ENCODE measurements at places on chromosomes 12 and 14.
A peak's percentile ranks its signal among the peaks of the same experiment; 100 is the strongest.

- no peak for DNase-seq
Measured at GRCh38 chr12:111233786-111234185, 135.1 kb downstream of the PHETA1 start.

- no peak for DNase-seq
Measured at GRCh38 chr12:64997858-64998257, 123.2 kb downstream of the WIF1 start.

DNA sequence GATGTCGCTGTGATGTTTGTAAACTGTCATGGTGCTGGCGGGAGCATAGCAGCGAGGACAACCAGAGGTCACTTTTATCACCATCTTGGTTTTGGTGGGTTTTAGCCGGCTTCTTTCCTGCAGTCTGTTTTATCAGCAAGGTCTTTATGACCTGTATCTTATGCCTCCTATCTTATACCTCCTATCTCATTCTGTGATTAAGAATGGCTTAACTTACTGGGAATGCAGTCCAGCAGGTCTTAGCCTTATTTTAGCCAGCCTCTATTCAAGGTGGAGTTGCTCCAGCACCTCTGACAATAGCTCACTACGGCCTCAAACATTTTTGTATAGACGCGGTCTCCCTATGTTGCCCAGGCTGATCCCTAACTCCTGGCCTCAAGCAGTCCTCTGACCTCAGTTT is 53.7 kb downstream of the B4GALNT3 start:
- DNase-seq = no peak

DNA sequence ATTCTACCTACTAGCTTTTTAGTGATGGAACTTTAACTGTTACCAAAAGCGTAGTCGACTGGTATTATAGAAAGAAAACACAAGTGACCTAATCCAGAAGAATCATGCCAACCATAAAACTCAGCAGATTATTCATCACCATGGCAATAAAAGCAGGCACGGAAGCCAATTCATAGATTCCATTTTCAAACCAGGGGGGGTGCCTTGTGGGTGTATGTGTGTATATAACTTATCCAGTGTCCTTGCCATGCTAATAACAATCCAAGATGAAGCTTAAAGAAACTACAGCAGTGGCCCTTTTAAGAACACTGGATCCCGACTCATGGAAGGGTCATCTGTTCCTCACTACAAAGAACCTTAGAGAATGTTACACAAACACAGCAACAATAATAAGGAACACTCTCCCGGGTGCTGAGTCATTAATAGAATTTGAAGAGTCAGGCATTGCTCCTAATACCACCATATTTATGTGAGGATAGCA is 61.0 kb downstream of the EPS8 start:
- no peak for DNase-seq

- DNase-seq = no peak
Measured at GRCh38 chr12:129903956-129904829, at the start of gene TMEM132D. TSS of gene TMEM132D (minus strand) at chr12:129904025.

DNA sequence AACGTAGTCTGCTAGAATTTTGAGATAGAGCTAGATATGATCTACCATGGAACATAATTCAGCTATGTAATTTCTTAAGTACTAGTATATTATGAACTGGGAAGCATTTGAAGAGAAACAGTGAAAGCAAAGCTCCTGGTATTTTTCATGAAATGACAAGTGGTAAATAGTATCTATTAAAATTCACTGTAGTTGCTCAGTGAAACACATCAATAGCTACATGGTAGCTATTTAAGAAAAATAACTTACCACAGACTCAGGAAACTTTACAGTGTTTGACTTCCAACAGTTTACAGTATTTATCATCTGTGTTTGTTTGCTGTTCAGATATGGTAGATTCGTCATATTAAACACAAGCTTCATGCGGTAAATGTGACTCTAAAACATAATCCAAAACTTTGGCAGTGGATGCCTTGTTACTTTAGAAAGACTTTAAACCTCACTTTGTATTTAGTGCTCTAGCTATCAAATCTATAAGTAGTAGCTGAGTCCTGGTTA is 25.2 kb downstream of the WNK1 start:
- no peak for DNase-seq

DNA sequence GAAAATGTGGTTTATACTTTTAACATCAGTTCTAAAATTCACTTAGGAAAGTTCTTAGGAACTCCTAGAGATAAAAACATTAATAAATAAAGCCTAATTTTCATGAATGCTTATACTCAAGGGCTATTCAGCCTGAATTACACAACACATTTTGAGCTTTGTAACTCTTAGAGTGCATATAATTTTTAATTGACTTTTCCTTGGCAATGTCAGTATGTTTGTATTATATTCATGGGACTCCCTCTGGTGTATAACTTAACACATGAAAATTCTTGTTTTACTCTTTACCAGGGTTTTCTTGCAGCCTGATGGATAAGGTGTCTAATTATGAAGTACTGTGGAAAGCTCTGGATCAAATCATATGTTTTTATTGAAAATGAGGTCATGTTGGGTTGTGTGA is 150.6 kb upstream of the HMGA2 start:
- DNase-seq = no peak

DNA sequence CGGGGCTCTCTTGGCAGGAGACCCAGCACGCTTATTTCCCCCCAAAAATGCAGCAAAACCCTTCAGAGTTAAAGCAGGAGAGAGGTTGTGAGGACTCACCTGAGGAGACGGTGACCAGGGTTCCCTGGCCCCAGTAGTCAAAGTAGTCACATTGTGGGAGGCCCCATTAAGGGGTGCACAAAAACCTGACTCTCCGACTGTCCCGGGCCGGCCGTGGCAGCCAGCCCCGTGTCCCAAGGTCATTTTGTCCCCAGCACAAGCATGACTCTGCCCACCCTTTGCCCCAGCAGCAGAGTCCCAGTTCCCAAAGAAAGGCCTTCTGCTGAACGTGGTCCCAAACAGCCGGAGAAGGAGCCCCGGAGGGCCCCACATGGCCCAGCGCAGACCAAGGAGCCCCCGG is 337.7 kb downstream of the TMEM121 start:
- no peak for DNase-seq

GRCh38 chr12:82415402-82415801 is 57.1 kb downstream of the METTL25 start:
- DNase-seq = no peak

DNA sequence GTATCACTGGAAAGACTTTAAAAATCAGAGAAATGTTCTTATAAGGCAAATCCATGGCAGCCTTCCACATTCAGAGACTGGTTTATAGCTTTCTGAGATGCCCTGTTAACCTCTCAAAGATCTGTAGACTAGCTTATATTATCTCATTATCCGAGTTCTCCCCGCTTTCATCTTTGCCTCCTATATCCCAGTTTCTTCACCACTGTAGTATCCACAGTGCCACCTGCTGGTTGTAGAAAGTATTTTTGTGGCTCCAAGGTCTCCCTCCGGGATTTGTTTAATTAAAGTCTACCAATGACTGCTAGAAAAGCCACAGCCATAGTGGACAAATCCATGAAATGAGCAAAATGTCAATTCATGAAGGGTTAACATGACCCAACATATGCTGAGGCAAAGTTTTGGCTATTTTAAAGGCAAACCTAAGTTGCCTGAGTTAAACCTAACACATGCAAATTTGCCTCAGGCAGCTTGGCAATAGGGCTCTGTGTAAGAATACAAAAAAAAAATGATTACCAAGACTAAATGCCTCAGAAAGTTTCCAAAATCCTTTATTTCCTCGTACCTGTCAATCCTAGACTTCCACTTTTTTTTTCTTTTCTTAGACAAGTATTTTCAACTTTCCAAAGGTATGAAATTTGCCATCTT is 218.8 kb upstream of the BMP4 start:
- DNase-seq = peak; percentile 29

- DNase-seq = no peak
Measured at GRCh38 chr14:77989441-77989991, 180.7 kb upstream of the NRXN3 start.

GRCh38 chr14:37595809-37596621 is 586 bp downstream of the TTC6 start:
- DNase-seq = no peak

DNA sequence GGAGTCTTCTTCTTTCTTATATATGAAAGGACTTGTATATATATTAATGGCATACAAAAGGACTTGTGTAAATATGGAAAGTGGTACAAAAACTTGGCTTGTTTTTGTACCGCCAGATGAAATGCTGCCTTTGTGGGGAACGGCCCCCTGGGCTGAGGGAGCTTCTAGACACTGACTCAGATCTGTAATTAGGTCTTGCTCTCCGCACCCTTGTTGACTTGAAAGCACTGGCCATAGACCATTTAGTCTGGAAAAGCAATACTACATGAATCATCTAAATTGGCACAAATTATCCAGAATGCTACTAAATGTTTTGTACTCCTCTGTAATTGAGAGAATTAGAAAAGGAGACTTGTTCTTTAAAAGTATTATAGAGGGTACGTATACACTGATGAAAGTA is 399.9 kb upstream of the RGS6 start:
- DNase-seq = no peak

DNA sequence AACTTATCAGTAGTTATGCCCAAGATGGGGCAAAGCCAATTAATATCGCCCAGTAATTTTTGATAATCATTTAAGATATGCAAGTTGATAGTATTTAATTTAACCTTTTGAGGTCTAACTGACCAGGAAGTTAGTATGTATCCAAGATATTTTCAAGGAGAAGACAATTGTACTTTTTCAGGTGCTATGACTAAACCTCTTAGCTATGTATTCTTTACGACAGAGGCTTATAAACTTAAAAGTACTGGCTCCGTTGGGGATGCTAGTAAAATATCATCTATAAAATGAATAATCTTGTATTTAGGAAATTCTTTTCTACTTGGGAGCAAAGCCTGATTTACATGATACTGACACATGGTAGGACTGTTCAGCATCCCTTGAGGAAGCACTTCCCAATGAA is 40.3 kb downstream of the TMTC3 start:
- no peak for DNase-seq

- no peak for DNase-seq
Measured at GRCh38 chr12:29334937-29335336, 46.0 kb downstream of the ERGIC2 start.

GRCh38 chr14:89454996-89455395 is 38.0 kb upstream of the FOXN3 start:
- no peak for DNase-seq

DNA sequence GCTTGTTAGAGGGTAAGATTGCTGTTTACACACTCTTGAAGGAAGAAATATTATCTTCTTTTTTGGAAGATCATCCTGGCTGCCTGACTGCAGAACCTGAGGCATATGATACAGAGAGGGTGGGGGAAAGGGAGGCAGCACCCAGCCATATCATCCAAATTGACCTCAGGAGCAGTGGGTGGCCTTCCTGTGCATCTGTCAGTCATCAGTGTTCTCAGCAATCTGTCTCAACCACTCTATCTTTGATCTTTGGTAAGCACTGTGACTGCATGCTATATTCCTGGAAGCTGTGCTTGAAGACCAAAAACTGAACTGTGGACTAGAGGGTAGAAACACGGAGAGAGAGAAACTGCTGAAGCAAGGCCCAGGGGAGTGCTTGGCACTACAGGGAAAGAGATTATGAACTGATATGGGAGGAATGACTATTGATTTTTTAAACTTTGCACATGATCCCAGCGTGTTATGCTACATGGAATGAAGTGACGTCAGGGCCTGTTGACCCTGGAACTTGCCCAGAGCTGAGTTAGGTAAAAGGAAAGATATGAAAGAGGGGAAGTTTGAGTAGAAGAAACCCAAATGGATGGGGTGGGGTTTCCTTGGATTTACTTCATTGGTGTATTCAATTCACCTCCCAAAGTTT is 171.5 kb downstream of the ASCL1 start:
- DNase-seq = no peak

GRCh38 chr12:106245767-106246166 is 2.1 kb downstream of the CKAP4 start:
- DNase-seq = no peak

- peak; percentile 43 for DNase-seq
Measured at GRCh38 chr12:26119391-26119989, 5.3 kb downstream of the BHLHE41 start.

DNA sequence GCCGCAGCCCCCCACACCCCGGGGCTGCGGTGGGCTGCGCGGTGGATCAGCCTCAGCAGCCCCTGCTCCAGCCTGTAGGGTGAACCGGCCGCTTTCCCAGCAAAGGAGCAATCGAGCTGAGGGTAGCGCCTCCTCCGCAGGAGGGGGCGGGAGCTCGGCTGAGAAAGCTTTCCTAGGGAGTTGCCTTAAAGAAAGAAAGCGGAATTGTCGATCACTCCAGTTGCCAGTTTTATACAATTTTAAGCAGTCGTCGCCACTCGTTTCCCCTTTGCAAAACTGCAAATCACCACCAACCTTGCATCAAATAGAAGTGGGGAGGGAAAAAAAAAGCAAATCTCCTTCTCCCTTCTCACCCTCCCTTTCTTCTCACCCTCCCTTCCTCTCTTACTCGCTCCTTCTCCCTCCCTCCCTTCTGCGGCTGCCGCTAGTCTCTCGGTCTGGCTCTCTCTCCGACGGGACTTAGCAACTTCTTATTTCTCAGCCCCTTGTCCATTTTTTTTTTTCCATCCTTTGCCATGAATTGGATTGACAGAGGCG is at the start of gene PDE3A:
PDE3A (plus strand) TSS at position 424 of the 537 bp plus-strand sequence. CDS start 748 bp downstream, outside the sequence.
- DNase-seq = no peak

DNA sequence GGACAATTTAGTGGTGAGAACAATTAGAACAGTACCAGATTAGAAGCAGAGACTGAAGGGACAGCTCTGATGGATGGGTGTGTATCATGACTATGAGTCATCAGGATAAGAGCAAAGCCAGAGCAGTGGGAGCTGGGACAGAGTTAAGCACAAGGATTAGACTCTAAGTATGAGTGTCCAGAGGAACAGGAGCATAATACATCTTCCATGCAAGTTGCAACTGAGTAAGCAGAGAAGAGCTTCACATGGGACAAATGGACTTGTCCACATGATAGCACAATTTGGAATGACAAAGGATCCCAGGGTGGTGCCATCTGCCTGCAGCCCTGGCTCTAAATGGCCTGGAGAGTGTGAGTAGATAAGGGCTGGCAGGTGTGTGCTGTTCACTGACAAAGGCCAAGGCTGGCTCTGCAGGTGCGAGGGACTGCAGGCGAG is 226.4 kb upstream of the CAND1 start:
- DNase-seq = no peak

DNA sequence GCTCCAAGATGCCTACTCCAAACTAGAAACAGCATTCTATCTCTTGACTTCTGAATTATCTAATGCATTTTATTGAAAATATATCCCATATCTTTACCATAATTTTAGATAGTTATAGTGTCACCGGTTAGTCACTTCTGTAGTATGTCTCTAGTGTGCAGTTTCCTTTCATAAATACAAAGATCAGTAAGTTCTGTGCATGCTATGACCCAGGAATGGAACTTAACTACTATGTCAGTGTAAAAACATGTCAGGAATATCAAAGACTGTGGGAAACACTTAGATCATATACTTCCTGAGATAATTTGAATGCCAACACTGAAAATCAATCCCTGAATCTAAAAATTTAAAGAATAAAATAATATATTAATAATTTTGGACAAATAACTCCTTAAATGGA is 237.6 kb downstream of the ATXN7L3B start:
- DNase-seq = no peak

GRCh38 chr14:102898776-102899515 is 23.5 kb upstream of the AMN start:
- no peak for DNase-seq

DNA sequence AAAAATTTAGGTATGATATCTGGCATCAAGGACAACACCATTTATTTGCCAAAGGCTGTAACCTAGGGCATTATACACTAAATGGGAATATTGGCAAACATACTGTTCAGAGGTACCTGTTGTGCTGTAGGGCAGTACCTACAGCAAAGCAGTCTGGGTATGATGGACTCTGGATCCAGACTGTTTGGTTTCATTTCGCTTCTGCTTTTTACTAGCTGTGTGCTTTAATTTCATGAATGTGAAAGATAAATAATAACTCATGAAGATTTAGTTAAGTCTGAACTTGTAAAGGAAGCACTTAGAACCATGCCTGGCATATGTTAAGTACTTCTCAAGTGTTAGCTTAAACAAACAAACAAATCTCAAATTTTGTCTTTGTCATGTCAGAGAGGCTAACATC is 17.7 kb upstream of the SLC38A2 start:
- no peak for DNase-seq

Measured in CD8-positive, alpha-beta T cell (primary cell).